ENCODE measurements at places on chromosomes 6 and 20.

GRCh38 chr6:77021232-77021631, 442.1 kb downstream of the HTR1B start:
- no peak for DNase-seq

DNA sequence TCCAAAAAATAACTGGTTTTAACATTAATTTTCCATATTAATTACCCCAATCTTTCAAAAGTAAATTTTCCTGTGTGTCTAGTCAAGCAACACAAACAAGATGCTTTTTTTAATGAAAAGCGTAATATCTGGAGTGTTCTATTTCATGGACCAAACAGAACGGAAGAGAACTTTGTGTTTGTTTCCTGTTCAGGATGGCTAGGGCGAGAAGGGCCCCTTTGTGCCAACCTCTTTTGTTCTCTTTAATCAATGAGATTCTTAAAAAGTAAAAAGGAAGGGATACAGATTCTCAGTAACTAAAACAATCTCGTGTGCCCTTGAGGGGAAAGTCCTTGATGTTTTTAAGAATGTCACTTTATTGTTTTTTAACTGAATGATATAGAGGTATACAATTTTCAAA, 55.7 kb downstream of the GNAS start:
- no peak for DNase-seq

DNA sequence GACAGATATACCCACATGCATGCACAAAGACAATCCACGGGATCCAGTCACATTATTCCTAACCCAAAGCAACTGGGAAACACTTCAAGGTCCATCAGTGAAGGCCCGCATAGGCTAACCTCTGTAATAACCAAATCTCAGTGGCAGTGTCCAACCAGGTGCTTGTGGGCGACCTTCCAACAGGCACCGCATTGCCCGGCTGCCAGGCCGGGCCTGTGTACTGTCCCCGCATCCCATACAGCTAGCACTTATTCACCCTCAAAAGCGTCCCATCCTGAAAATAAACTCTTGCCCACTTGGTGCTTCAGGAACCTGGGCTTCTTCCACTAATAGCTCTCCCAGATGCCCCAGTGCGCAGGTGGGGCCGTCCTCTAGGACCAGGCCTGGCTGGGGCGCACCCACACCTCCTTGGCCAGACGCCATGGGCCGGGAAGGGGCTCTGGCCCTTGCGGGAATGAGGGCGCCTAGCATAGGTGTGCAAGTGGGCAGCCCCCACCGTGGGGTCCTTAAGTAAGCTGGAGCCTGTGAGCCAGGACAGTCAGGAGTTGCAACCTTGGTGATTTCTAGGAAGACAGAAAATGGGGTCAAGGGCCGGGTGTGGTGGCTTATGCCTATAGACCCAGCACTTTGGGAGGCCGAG, 1.1 kb upstream of the ENTPD6 start:
- no peak for DNase-seq

GRCh38 chr20:40957265-40957760, 71.3 kb upstream of the TOP1 start:
- DNase-seq = no peak

GRCh38 chr20:45959956-45960630, 11.9 kb downstream of the ZNF335 start:
- DNase-seq = no peak

DNA sequence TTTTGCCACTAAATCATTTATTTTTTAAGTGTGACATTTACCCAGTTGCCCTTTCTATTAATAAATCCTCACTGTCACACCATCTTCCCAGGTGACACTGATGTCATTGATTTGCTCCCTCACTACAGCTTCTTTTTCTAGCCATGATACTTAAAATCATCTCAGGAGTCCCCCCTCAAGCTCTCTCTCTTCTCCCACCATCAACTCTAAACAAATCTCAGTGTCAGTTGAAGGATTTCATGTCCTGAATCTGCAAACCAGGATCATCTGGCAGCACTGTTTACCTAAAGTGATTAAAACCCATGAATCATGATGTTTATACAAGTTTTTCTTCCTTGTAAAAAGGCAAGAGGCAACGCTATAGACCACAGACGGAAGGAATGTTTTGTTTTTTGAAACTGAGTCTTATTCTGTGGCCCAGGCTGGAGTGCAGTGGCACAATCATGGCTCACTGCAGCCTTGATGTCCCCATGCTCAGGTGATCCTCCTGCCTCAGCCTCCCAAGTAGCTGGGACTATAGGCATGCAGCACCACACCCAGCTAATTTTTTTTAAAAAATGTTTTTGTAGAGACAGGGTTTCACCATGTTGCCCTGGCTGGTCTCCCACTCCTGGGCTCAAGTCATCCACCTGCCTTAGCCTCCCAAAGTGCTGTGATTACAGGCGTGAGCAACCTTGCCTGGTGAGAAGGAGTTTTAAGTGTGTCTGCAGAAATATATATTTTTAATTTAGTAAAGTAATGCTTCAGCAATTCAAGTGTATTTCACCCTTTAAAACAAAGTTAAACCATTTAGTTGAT, 30.1 kb upstream of the SH3BGRL2 start:
- DNase-seq = no peak

DNA sequence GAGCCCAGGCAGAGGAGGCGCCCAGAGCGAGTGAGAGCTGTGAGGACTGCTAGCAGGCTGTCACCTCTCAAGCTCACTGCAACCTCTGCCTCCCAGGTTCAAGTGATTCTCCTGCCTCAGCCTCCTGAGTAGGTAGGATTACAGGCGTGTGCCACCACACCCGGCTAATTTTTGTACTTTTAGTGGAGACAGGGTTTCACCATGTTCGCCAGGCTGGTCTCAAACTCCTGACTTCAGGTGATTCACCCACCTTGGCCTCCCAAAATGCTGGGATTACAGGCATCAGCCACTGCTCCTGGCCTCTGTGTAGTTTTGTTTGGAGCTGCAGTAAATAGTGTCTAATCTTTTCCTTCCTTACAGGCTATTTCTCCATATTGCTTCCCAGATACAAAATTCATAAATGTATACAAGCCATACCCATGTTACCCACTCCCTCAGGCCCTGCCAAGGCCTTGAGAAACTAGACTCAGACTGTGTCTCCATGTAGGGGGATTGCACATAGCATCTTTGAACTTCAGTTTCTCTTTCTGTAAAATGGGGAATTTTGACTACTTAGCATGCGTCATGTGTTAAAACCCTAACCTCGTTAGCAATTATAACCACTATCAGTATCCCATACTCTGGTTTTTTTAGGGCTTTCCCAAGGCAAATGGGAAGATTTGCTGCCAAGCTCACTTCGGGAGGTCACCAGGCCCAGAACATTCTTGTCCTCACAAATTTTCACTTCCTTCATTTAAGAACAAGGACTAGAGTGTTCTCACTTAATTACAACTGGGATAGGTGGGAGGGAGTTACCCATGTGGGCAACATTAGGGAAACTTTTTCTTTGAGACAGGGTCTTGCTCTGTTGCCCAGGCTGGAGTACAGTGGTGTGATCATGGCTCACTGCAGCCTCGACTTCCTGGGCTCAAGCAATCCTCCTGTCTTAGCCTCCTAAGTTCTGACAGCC, 67.3 kb upstream of the DDR1 start:
- DNase-seq = no peak

- no peak for DNase-seq
These were observed 243.1 kb upstream of the FLRT3 start for GRCh38 chr20:14580418-14581074.

- DNase-seq = no peak
These were observed 708.3 kb downstream of the HDGFL1 start for GRCh38 chr6:23277521-23278179.

- no peak for DNase-seq
These were observed 260.9 kb upstream of the SOX4 start for GRCh38 chr6:21332660-21333059.

DNA sequence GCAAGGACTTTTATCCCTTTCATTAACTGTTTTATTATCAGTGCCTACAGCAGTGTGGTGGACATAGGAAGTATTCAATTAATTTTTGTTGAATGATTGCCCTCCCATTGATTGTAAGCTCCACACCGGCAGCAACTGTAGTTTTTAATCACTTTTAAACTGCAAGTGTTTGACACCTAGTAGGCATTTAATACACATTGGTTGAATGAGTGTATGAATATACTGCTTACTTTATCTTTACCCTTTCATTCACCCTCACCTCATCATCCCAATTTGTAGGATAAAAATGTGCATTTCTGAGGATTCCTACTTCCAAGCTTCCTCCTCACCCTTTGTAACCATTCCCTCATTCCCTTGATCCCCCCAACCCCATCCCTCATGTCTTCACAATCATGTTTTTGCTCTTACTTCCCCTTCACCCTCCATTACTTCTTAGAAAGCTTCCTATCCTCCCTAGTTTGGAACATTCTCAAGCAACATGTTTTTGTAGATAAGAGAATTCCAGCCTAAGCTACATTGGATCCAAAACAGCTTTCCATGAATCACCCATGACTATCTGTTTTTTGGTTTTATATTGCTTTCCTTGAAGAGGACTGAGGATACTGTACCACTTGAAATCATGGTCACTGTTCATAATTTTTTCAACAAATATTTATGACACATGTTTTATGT, 955 bp upstream of the SLC26A8 start:
- no peak for DNase-seq

DNA sequence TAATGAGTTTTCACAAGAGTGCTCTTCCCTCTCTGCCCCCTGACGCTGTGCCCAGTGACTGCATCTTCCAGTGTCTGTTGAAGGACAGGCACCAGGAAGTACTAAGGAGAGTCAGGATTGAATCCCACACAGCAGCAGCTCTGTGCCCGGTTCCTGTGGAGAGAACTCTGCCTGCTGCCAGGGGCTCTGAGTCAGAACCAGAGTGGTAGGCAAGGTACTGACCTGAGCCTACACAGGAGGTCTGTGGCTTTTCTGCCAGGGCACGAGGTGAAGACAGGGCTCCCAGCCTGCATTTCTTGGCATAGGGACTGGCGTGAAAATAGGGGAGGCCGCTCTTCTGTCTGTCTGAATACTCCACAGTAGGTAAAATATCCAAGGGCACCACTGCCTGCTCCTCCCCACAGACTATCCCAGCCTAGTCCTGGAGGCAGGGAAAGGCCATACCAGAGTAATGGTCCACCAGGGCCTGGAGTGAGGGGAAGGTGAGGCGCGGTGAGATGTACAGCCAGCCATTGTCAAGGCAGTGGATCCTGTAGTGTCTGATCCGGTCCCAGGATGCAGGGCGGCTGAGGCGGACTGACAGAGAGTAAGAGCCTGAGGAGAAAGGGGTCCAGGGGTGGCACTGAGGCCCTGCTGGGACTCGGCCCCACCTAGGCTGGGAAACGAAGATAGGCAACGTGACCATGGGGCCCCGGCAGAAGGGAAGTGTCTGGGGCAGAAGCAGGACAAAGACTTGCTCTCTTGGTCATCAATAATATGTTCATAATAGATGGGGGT, 9.4 kb downstream of the RAB5IF start:
- no peak for DNase-seq

- DNase-seq = no peak
These were observed 38.6 kb downstream of the PRDM1 start for GRCh38 chr6:106124437-106125430.

DNA sequence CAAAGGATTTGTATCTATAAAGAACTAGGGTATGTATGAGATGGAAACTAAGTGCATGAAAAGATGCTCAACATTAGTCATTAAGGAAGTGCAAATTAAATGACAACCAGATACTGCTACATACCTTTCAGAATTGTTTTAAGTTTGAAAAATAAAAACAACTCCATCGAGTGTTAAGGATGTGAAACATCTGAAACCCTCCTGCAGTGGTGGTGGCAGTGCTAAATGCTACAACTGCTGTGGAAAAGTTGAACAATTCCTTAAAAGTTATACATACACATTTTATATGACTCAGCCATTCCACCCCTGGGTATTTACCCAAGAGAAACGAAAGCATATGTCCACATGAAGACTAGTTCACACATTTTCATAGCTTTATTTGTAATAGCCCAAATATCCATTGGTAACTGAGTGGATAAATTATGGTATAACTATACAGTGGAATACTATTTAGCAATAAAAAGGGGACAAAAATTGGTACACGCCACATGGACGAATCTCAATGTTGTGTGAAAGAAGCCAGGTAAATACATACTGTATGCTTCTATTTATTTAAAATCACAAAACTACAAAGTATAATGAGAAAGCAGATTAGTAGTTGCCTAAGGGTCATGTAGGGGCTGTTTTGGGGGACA, 10.6 kb downstream of the ARMH2 start:
- no peak for DNase-seq

GRCh38 chr6:30258204-30258603, 45.0 kb upstream of the TRIM26 start:
- no peak for DNase-seq

DNA sequence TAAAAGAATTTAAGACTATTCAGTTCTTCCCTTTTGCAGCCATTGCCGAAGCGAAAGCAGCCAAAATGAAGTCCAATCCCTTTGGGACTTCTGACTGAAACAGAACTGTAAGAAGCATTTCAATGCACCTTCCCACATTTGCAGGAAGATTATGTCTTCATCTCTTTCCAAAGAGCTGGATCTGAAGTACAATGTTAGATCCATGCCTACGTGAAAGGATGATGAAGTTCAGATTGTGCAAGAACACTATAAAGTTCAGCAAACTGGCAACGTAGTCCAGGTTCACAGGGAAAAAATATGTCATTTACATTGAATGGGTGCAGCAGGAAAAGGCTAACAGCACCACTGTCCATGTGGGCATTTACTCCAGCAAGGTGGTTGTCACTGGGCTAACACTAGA, 6.0 kb upstream of the FILIP1 start:
- no peak for DNase-seq

Measured in stimulated activated CD8-positive, alpha-beta memory T cell treated with anti-CD3 and anti-CD28 coated beads, Interleukin-15, amount 100 ng/mL, for 48 hours (primary cell).